ENCODE measurements at places on chromosomes 6 and 20. TPM values are rescaled to one million over a fixed set of nuclear protein-coding genes. Genes with fewer than 3 reads are reported as not detected.

DNA sequence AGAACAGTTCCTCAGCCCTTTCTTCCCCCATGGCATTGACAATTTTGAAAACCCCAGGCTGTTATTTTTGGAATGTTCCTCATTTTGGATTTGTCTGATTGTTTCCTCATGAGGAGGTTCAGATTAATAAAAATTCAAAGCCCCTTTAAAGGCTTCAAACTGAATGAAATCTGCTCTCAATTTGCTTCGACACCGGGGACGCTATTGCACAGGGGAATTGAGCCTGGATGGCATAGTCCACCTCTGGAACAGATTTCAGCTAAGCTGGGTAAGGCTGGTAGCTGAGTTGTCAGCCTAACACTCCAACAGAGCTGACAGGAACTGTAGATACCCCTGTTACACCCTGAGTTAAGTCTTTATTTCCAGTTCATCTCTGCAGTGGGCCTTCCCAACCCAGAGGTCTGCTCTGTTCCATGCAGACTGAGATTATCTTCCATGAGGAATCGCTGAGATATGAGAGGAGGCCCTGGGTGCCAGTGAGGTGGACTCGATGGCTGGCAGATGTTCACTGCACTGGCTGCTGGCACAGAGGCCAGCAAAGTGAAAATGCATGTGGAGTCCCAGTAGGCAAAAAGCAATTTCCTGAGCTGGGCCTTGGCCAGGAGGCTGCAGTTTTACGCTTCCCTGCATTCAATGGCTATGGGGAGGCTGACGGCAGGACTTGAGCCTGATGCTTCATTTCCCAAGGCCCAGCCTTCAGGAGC is 73.3 kb upstream of the PAX1 start:
- no peak for DNase-seq

DNA sequence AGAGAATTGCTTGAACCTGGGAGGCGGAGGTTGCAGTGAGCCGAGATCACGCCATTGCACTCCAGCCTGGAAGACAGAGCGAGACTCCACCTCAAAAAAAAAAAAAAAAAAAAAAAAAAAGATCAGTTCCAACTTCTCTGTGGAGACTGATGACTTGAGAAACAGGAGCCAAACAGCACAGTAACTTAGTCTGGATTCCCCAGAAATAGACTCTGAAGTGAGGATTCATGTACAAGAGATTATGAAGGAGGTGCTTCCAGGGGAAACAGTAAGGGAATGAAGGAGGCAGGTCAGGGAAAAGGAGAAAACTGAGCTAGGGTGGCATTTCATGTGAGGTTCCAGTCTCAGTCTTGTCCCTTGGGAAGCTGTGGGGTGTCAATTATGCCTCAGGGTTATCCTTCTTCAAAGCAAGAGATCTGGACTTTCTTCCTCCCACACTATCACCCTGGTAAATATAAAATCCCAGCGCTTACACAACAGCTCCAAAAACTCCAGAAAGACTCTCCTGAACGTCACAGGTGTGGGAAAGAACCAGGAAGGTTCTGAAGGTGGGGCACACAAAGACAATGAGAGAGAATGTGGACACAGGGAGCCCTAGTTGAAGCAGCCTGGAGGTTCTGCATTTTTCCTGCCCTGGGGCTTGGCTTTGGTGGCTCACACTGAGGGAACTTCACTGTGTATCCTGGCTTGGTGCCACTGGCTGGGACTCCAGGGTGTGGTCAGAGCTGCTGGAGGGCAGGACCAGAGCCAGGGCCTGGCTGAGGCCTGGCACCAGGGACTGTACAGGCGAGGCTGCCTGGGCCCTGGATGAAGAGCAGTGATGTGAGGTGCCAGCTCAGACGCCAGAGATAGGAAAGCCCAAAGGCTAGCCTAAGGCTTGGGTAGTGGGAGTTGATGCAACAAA is 46.8 kb downstream of the PCNA start:
- peak; percentile 94 for DNase-seq

- no peak for DNase-seq
Measured at GRCh38 chr6:37480118-37480736, 19.5 kb downstream of the CCDC167 start.

- DNase-seq = no peak
Measured at GRCh38 chr20:50191065-50191543, 474 bp downstream of the CEBPB start.

GRCh38 chr6:52482903-52483670 is 62.9 kb downstream of the EFHC1 start:
- DNase-seq = no peak

GRCh38 chr6:131917318-131917717 is 33.9 kb downstream of the CCN2 start:
- no peak for DNase-seq

GRCh38 chr6:62803094-62803493 is 408.2 kb upstream of the FKBP1C start:
- no peak for DNase-seq

DNA sequence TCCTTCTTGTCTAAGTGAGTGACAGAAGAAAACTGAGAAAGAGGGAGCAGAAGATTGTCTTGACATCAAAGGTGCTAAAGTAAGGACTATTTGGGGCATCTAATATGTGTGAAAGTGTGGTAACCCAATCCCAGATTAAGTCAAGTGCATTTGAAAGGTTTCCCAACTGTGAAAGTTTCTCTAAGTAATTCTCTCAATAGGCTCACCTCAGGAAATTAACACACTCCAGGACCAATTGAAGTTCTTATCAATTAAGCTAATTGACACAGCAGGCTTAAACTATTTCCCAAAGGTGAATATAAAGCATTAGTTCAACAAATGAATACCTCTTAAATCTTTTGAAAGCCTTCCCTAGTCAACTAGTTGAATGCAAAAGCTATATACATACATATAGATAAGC is 212.8 kb upstream of the FUT9 start:
- no peak for DNase-seq

DNA sequence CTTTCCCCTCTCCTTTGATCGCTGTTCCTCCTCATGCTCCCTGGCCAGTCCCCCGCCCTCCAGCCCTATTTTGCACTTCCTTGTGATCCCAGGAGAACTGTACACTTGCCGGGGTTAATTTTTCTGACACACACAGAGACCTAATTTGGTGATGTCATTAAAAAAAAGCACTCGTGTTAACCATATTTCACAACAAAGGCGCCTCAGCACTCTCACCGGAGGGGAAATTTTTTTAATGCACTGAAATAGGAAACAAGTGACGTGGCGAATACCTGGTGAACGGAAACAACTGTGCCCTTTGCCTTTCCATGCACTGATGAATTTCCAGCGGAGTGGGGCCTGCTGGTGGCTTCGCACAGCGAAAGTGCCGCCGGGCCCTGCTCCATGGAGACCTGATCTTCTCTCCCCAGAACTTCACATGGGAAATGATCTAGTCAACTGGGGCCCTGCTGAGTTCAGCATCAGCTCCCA is 53.9 kb upstream of the TAGAP start:
- DNase-seq = no peak

- no peak for DNase-seq
Measured at GRCh38 chr6:123118811-123119210, 122.8 kb downstream of the CLVS2 start.

DNA sequence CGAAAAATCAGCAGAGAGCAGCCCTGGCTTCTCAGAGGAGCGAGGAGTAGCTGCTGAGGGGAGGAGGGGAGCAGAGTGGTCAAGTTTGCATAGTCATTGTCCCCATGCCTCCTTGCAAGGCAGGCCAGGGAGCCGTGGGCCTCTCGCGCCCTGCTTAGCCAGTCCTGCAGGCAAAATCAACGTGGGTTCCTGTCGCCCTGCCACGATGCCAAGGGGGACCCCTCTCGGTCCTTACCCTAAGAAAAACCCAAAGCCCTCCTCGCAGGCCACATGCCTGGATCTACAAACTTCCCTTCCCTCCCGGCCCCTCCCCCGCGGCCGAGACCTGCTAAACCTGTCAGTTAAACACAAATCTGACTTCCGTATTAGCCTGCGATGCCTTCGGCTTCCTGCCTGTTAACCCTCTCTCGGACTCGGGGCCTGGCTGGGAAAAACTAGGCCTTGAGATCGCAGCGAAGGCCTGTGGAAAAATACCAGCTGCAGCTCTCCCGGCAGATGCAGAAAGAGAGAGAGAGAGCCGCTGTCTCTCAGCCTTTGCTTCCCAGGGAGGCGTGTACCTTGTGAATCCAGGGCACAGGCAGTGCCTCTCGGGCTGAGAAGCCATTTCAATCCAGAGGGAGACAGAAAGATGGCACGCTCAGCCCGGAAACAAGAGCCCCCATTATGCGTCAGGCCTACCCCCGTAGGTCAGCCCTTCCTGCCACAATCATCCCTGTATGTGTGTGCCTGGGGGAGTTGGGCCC is 968 bp upstream of the ZMYND8 start:
- peak; percentile 75 for DNase-seq

DNA sequence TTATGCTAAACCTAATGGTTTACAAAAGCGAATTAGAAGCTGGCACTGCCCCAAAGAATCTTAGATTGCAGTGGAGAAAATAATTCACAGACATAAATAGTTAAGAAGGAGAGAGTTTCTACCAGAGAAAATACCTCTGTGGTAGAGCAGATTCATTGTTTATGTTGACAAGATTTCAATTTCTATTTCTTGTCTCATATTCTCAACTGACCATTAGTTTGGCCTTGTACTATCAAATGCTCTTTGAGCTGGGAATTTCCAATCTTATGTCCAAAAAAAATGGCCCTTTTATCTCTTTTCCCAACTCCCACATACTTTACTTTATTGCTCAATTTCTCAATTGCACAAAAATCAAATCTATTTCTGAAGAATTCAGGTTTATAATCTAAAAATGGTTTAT is 804.1 kb upstream of the CITED2 start:
- DNase-seq = no peak

GRCh38 chr20:43508106-43508505 is 609 bp downstream of the L3MBTL1 start:
- DNase-seq = no peak

GRCh38 chr6:137776256-137776655 is 90.8 kb upstream of the TNFAIP3 start:
- DNase-seq = peak; percentile 26

- DNase-seq = no peak
Measured at GRCh38 chr20:20881808-20882207, 169.4 kb upstream of the RALGAPA2 start.

DNA sequence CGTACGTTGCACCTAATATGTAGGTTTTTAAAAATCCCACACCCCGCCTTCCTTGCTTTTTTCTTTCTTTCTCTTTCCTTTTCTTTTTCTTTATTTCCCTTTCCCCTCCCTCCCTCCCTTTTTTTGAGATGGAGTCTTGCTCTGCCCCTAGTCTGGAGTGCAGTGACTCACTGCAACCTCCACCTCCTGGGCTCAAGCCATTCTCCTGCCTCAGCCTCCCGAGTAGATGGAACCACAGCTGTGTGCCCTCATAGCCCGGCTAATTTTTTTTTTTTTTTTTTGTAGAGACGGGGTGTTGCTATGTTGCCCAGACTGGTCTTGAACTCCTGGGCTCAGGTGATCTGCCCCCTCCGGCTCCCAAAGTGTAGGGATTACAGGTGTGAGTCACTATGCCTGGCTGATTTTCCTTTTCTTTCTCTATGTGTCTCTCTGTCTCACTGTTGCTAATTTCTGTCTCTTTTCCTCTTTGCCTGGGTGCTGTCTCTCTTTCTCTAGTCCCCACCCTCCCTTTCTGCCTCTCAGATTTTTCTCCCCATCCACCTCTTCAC is 61.2 kb downstream of the SRC start:
- no peak for DNase-seq

DNA sequence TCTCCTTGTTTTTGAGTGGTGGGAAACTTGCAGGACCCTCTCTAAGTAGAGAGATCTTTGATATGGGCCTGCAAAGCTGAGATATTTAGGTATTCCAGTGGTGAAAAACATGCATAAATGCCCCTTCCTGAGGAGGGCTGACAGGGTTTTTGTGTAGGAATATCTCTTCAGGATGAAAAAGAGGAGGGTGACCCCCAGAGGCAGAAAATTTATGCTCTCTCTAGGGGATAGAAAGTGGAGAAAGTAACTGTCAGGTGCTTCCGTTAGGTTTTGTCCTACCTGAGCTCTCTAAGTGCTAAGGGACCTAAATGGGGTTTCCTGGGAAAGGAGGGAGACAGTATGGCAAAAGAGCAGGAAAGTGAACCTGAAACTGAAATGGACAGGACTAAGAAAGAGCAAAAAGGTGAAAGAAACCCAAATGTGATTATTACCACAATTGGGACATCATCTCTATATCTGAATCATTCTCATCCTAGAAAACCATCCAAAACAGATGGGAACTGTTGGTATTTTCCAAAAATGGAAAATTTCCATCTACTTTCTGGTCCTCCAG is 2.0 kb downstream of the COL19A1 start:
- DNase-seq = no peak

- DNase-seq = no peak
Measured at GRCh38 chr6:108222064-108222463, 38.8 kb downstream of the SNX3 start.

GRCh38 chr6:163712566-163712961 is 298.0 kb downstream of the QKI start:
- no peak for DNase-seq

DNA sequence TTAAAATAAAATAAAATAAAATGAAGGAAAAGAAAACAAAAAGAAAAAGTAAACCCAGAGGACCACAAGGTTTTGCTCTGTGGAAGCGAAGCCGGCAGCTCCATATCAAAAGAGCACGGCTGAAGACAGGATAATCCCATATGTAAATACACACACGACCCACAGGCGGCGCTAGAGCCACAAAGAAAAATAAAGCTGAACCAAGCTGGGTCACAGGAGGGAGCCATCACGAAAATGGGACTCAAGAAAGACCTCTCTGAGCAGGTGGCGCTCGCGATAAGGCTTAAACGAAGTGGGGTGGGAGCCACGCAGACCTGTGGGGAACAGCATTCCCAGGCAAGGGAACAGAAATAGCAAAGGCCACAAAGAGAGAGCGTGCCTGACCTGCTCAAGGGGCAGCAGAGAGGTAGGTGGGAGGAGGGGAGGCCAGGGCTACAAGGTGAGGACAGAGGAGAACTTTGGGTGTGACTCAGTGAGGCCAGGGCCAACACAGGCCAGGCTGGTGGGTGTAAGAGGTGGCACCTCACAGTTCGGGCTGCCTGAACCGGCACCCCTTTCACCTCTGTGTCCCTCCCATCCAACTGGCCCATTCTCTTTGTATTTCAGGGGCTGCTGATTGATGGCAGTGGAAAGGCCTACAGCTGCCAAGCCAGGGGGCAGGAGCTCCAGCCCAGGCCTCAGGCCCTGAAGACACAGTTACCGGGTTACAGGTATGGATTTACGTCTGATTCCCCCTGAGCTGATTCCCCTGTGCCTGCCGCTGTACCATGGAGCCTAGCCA is 26.0 kb downstream of the PTGIS start:
- DNase-seq = peak; percentile 79

GRCh38 chr6:23280437-23280836 is 711.1 kb downstream of the HDGFL1 start:
- DNase-seq = no peak

GRCh38 chr6:121595646-121596045 is 160.2 kb downstream of the GJA1 start:
- DNase-seq = no peak

- no peak for DNase-seq
Measured at GRCh38 chr6:8535519-8535918, 100.2 kb upstream of the SLC35B3 start.

The TDP2 gene
- total RNA-seq = 113 TPM

The PAK5 gene
- total RNA-seq = not detected

The BPIFB2 gene
- total RNA-seq = not detected

The POM121L2 gene
- total RNA-seq = not detected

The SMLR1 gene
- not detected for total RNA-seq

The CRISP2 gene
- total RNA-seq = not detected

The MEP1A gene
- total RNA-seq = not detected

The CPXM1 gene
- total RNA-seq = not detected
